ENCODE measurements at places on chromosomes 16 and 17.

GRCh38 chr16:57082664-57083063, 9.7 kb upstream of the CPNE2 start:
- DNase-seq = no peak

DNA sequence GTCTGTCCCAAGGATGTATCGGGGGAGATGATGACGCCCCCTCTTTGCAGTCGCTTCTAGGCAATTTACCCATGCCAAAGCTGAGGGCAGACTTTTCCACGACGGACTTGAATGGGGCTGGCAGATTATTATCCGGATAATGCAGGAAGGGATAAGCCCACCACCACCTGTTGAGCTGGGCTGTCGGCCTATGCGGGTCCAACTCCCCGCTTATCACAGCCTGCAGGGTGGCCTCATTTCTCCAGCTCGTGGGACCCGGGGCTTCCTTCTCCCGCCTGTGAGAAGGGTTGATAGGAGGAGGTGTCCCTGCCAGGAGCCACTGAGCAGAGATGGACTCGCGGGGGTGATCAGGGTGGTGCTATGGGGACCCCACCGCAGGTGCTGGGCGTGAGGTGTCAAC, 559 bp downstream of the CACNG5 start:
- no peak for DNase-seq

GRCh38 chr16:79369796-79370195, 230.7 kb downstream of the MAF start:
- DNase-seq = no peak

- DNase-seq = no peak
Measured at GRCh38 chr17:17698371-17698770, 17.1 kb downstream of the RAI1 start.

- DNase-seq = no peak
Measured at GRCh38 chr16:50025537-50025931, 509 bp downstream of the CNEP1R1 start.

DNA sequence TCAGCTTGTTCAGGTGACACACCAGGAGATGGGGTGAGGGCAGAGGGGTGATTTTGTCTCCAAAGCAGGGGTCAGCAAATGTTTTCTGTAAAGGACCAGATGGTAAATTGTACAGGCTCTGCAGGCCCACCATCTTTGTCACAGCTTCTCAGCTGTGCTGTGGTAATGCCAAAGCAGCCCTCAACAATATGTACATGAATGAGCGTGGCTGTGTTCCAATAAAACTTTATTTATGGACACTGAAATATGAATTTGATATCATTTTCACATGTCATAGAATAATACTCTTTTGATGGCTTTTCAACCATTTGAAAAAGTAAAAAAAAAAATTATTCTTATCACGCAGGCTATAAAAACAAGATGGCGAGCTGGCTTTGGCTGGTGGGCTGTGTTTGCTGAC, 206.4 kb upstream of the RPL38 start:
- no peak for DNase-seq

- no peak for DNase-seq
Measured at GRCh38 chr17:3985846-3986245, 21.6 kb upstream of the ATP2A3 start.

GRCh38 chr16:56974549-56975300, 13.0 kb downstream of the CETP start:
- no peak for DNase-seq

GRCh38 chr17:63265526-63265925, 180.6 kb downstream of the CYB561 start:
- no peak for DNase-seq

Measured in retinal pigment epithelial cell (primary cell).